ENCODE measurements at places on chromosomes 5 and 9.

DNA sequence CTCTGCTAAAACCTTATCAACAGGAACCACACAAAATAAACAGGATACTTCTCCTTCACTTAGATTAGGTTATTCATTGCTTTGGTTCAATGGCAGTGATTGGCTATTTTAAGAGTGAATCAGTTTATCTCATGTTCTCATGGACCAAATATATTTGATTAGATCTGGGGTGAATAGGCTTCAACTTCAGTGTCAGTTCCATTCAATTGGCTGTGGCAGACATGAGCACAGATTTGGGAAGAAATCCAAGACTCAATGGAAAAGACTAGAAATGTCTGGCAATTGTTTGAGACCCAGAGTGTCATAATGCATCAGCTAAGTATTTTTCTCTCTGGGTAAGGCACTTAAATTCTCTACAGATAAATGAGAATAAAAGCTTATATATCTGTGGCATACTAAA is 37.1 kb downstream of the CDH18 start:
- DNase-seq = no peak

DNA sequence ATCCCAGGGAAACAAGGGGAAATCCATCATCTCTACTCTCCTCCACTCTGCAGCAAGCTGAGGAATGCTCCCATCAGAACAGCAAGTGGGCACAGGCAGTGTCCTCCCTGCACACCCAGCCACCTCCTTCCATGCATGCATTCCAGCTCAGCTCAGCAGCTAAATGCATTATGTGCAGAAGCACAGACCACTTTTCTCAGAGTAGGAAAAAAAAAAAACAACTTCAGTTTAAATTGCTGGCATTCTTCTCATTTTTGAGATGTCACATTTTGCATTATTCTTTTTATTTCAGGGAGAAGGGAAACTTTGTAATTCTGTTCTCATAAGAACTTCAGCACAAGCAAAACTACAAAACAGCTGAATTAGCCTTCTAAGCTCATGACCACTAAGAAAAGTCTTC is 312.2 kb downstream of the SEMA5A start:
- DNase-seq = no peak

GRCh38 chr5:44046619-44047364 is 342.4 kb downstream of the FGF10 start:
- no peak for DNase-seq

- DNase-seq = peak; percentile 73
Measured at GRCh38 chr9:127776195-127776923, 2.1 kb downstream of the SH2D3C start.

DNA sequence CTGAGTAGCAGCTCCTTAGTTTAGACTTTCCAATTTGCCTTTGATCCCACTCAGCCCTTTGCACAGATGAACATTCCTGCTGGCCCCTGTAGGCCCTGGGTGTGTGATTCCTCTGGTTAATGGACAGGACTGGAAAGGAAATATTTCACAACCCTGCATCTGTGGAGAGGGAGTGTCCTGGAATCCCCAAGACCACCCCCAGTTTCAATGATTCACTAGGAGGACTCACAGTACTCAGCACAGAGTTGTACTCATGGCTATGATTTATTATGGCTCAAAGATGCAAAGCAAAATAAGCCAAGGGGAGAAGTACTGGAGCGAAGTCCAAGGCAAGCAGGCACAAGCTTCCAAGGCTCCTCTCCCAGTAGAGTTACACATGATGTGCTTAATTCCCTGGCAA is 42.4 kb upstream of the TJP2 start:
- DNase-seq = no peak

DNA sequence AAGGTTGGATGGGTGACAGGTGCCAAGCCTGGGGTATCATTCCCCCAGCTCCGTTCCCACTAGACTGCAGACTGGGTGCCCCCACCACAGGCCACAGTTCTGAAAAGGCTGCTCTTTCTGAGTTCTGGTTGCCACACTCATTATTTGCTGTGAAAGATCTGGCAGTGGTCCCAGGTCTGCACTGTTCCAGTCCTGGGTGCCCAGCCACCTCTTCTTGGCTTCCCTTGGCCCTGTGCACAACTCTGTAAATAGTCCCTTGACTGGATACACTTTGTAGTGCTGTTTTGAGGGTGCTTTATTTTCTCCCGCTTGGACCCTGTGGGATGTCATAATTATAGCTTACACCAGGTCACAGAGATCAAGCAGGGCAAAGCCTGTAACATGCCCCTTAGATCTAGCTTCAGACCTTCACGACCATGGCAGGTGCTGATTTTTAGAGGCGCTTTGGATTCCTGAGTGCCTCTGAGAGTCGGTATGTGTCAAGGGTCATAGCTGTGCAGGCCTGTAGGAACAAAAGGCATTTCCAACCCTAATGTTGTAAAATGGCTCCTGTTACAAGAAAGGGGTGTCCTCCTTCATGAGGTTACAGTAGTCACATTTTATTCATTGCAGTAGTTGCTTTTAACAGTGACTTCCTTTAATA is 344.9 kb downstream of the ICE1 start:
- no peak for DNase-seq
